ENCODE measurements at places on chromosomes 4 and X.

GRCh38 chr4:111632641-111633151, 512.6 kb upstream of the FAM241A start:
- DNase-seq = peak; percentile 61

DNA sequence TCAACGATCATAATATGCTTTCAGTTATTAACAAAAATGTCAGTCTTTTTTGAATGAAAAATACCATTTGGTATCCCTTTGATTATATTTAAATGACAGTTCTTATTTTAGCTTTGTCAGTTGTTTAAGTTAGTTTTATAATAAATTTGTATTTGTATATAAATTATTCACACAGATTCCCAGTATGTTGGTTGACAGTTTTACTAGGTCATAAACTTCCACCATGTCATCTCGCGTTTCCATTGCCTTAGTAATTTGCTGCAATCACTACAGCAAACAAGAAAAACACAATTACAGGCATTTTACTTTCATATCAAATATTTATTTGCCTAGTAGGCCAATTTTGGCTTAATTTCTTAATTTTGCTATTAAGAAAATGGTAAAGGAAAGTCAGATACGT, 109.6 kb upstream of the ANK2 start:
- no peak for DNase-seq

DNA sequence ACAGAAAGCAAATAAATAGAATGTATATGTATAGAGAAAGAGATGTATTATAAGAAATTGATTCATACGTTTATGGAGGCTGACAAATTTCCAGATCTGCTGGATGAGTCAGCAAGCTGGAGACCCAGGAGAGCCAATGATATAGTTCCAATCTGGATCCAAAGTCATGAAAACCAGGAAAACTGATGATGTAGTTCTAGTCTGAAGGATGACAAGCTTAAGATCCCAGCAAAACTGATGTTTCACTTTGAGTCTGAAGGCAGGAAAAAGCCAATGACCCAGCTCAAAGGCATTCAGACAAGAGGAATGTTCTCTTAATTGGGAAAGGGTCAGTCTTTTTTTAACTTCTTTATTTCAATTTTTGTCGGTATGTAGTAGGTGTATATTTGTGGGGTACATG, 102.6 kb downstream of the LHFPL1 start:
- no peak for DNase-seq

GRCh38 chrX:44975666-44976263, 102.8 kb downstream of the KDM6A start:
- DNase-seq = peak; percentile 3

DNA sequence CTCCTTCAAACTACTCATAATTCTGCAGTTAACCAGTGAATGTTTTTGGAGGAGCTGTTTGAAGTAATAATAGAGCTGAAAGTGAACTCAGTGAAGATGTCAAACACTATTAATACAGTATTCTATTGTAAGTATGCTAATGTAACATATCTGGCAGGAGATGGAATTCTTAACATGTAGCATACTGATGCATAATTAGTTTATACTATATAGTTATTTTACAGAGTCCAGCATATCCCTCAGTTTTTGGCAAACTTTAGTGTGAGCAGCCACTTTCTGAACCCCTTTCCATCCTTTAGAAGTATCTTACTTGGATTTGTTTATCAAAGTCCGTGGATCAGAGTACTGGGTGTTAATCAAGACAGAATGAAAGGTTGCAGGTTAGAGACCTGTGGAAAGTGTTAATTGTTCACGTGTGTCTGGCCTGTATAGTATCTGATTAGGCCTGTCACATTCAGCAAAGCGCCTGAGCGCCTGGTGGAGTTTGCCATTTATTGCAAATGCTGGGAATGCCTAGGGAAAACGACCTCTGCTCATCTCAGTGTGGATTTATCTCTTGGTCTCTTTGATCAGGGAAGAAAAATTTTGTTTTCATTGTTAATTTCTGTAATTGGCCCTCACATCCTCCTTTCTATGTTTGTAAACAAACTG, 251.7 kb upstream of the MAD2L1 start:
- no peak for DNase-seq

DNA sequence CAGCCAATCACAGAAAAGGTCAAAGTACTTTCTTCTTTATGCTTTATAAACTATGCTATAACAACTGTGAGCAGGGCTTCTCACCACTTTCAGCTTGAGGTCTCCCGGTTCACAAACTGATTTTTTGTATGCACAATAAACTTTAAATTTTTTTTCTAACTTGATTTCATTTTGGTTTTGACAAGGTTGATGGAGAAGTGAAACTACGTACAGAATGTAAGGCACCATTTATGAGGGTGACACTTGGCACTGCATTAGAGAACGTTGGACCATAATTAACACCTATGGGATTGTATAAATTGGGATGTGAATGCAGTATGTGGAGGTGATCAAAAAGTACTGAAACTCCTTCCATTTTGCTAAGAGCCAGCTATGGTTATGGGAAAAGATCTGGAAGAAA, 857.9 kb upstream of the HTR2C start:
- no peak for DNase-seq

- DNase-seq = peak; percentile 62
These were observed 73.4 kb upstream of the TTC29 start for GRCh38 chr4:147019091-147019490.

DNA sequence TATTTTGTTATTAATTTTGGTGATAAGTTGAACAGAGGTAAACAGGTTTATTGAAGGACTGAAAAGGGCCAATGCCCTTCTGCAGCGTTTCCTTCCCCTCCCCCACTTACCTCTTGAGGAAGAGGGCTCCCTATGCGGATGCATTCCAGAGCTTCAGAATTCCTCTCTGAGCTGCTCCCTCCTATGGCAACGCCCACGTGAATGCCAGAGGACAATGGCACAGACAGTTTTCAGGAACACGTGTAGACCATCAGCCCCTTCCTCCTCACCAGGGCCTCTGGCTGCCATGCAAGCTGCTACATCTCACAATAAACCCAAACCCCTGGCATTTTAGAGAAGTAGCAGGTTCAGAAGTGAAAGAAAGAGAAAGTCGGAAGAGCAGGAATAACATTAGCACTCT, 127.9 kb downstream of the CHRDL1 start:
- no peak for DNase-seq

DNA sequence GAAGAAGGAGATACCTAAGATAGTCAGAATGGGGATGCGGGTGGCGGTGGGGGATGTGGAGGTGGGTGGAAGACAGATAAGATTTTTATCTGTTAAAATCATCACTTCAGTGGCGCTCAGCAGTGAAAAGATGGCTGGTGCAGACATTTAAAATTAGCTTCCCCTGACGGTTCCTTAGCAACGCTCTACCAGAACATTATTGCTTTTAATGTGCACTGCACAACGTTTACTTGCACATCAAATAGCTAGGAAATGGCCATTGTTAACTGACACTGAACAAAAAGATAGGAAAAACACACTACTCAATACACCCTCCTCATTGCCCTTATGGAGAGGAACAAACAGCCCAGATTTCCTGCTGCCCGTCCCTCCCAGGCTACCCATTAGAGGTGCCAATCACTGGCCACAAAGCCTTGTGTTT, 61.0 kb upstream of the FTHL17 start:
- no peak for DNase-seq

DNA sequence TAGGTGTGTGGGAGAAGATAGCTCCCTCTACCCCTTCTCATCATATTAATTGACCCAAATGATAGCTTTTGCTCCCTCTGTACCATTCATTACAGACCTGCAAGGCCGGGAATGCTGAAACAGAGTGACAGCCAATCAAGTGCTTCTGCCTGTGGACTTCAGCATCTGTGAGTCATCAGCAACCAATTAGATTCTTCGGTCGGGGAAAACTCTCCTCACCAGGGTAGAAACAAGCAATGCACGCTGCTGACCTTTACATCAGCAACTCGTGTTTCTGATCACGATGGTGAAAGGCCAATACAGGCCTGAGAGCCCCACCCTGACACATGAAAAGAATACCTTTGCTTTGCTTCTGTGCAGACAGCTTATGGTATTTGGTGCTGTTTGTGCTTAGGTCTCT, 347.2 kb upstream of the DDX53 start:
- DNase-seq = peak; percentile 54

- DNase-seq = no peak
These were observed 32.7 kb downstream of the NUDT6 start for GRCh38 chr4:122889726-122890125.

DNA sequence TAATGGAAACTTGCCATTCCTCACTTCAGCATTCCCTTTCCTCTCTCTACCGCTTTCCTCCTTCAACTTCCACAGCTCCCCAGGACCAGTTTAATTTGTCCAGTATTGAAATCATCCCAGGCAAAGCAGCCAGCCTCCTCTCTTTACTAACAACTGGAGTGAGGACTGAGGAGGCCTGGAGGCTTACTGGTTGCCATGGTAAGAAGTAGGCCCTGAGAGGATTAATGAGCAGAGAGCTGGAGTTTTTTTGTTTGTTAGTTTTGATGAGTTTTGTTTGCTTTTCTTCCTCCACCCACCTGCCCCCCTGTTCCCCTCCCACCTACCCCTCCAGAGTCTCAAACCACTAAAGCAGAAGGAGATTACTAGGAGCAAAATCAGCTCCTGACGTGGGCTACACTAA, 29.5 kb upstream of the PLP1 start:
- DNase-seq = no peak

- DNase-seq = peak; percentile 72
These were observed 126.3 kb downstream of the NEK1 start for GRCh38 chr4:169485791-169486742.

DNA sequence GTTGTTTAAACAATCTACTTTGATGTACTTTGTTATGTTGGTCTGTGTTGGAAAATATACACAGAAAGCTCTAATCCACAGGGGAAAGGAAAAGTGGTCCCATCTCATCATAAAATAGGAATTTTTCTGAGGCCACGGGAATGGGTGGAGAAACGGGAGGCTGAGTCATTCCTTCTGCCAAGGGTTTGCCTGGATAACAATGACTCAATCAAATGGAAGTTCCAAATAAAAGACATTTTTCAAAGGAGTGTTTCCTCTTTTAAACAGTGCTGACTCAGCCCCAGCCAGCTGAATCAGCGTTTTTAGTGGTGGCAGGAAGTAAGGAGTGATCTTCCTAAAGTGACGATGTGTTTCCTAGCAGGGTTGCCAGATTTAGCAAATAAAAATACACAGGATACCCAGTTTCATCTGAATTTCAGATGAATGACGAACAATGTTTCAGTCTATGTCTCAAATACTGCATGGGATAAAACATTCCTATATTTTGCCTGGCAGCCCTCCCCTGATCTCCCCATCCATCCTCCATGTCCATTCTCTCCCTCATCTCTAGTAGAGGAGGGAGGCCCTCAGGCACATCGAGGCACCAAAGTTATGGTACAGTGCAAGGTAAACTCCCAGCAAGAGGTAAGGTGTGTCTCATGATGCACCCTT, 345.4 kb upstream of the GATB start:
- DNase-seq = peak; percentile 97

GRCh38 chr4:7564242-7564641, 129.5 kb upstream of the PSAPL1 start:
- DNase-seq = no peak

DNA sequence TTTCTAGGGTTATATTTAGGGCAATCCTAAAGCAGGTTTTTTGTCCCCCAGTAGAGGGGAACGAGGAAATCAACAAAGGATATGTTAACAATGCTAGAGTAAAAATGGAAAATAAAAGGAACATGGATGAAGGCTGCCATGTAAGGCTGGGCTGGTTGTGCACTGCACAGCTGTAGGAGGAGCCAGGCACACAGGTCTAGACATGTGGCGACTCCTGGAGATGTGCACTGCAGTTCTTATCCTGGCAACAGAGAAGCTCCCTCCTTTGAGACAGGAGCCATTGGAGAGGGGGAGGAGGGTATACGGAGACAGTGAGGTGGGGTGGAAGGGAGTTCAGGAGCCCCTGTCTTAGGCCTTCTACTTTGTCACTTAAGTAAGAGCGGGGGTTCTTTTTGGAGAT, 65.9 kb downstream of the NAT8L start:
- DNase-seq = no peak

DNA sequence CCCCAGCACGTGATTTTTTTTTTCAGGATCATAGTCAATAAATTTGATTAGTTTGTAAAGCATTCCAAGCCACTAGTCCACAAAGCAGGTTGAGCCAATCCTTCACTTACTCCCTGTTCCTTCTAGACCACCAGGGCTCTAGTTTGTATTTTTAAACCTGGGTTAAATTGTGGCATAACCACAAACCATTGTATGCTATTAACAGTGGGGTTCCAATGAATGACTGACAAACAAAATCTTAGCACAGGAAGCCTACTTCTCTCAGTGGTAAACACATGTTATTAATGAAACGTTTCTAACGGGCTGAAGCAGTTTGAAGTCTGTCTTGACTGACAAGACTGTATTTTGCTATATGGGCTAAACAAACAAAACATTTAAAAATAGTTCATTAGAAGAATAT, 48.6 kb upstream of the GYPA start:
- DNase-seq = no peak

- peak; percentile 83 for DNase-seq
These were observed 81.0 kb downstream of the SORBS2 start for GRCh38 chr4:185730849-185731608.

GRCh38 chr4:11765849-11766453, 337.3 kb upstream of the HS3ST1 start:
- peak; percentile 28 for DNase-seq

- DNase-seq = peak; percentile 23
These were observed 118.8 kb downstream of the GABRA2 start for GRCh38 chr4:46270986-46271596.

GRCh38 chr4:168218645-168219044, 99.9 kb downstream of the DDX60 start:
- DNase-seq = peak; percentile 68

DNA sequence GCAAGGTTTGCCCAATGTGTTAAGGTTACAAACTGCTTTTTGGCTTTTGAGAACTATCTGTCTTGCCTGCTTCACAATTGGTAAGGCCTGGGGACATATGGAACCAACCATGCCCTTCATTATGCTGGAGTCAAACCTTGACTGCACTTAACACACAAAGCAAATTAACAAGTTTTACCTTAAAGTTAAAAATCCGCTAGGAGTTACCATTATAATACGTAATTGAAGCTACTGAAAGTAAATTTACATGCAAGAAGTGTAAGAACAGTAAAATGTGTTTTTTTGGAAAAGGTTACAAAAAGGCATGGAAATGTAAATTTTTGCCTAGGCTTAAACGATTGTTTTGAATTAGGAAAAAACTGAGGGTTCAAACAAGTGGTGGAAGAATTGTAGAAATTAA, 69.7 kb downstream of the BMP15 start:
- DNase-seq = no peak

GRCh38 chr4:113673450-113673849, 88.1 kb downstream of the CAMK2D start:
- DNase-seq = no peak

- DNase-seq = peak; percentile 12
These were observed 781 bp upstream of the SPON2 start for GRCh38 chr4:1172971-1173757.
